ENCODE measurements at places on chromosomes 12 and 14.

DNA sequence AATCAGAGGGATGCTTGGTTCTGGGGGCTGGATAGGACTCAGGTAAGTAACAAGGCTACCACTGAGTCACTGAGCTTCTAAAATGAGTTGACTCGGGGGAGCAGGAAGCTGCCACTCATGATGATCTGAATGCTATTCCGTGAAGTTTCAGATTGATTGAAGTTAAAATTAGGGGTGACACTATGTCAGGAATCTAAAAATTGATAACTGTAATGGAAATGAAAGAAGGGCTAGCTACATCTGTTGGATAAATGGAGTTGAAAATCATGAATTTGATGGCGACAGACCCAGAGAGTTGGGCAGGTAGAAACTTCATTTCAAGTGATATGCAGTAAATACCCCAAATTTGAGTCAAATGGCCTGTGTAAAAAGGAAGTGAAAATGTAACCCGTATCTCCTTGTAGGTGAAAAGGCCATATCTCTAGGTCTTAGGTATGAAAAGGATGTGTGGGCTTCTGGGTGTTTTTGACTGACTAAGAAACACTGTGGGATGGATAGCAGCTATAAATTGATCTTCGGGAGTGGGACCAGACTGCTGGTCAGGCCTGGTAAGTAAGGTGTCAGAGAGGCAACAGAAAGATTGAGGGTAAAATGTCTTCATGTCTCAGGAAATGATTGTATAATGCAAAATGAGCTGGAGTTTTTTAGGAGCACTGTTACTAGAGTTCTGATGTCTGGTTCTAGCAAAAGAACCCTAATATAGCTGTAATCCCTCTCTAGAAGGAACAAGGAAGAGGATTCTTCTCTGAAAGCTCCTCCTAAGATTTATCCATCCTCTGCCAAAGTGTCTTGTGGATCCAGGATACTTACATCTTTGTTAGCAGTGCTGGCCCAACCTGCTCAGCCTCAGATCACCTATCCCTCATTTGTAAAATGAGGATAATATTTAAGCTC lies 57.3 kb downstream of the DAD1 start:
- H3K4me3 ChIP-seq, result no peak overlapping the region
- no peaks in the 10 kb centered on the region for H3K36me3 ChIP-seq
- H3K4me1 ChIP-seq, result no peaks in the 10 kb centered on the region
- no peak for DNase-seq
- H3K27ac ChIP-seq, result no peak overlapping the region
- no peaks in the 10 kb centered on the region for H3K27me3 ChIP-seq

DNA sequence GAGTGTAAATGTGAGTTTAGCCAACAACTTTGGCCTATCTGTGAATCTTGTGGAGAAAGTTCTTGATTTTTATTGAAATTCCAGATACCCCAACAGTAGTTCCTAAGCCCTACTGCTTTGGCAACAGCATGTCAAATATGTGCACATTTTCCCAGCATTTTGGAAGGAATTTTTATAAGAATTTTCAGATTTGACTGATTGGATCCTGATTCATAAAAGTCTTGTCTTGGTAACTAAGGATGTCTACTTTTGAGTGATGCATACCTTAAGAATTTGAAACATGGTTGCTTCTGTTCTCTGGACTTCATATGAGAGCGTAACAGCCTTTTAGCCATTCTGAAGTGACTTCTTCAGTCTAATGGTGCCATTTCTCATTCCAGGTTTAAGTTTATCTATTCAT lies 106.7 kb downstream of the ANO4 start:
- DNase-seq, result no peak
- no peak overlapping the region for H3K27ac ChIP-seq
- no peaks in the 10 kb centered on the region for H3K27me3 ChIP-seq

- H3K27ac ChIP-seq, result no peak overlapping the region
- no peaks in the 10 kb centered on the region for H3K36me3 ChIP-seq
- no peak overlapping the region for H3K4me3 ChIP-seq
- DNase-seq, result no peak
Measured at GRCh38 chr14:66131111-66131510, 355.1 kb upstream of the CCDC196 start.

DNA sequence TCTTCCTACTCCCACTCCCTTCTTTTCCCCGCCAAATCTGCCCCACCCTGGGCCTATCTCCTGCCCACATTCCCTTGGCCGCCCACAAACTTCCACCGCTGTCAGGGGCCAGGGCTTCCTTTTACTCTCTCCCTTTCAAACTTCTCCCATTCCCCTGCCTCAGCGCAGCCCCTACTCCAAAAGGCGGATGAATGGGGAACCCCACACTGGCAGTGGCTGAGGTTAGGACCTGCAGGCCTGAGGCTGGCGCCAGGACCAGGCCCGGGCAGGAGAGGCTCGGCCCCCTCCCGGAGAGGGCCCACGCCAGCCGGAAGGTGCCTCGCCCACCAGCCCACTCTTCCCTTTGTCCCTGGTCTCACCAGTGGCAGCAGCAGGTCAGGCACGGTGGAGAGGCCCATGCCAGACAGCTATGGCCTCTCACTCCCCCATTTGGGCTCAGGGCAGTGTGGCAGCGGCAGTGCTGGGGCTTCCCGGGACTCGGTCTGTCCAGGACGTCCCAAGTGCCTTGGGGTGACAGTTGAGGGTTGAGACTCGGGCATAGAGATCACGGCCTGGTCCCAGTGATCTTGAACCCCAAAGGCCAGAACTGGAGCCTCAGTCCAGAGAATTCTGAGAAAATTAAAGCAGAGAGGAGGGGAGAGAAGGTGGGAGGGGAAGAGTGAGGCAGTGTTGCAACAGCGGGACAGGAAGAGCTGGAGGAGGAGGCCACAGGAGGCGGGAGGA lies at the start of gene TNFRSF1A:
TNFRSF1A (minus strand) TSS at position 660 of the 723 bp plus-strand sequence; CDS start at position 398, 262 bp downstream.
- H3K4me3 ChIP-seq, result no peak within 1 kb of the TSS
- H3K4me1 ChIP-seq, result peaks cover 32% of the 10 kb centered on the region
- peak within 1 kb of the TSS; percentile 86 for H3K27ac ChIP-seq
- DNase-seq, result no peak

Measured in WTC11 (cell line).